Stimulated activated CD4-positive, alpha-beta T cell treated with anti-CD3 and anti-CD28 coated beads, Interleukin-2, amount 100 ng/mL, for 24 hours (primary cell): ENCODE measurements at places on chromosomes 12 and 14.

DNA sequence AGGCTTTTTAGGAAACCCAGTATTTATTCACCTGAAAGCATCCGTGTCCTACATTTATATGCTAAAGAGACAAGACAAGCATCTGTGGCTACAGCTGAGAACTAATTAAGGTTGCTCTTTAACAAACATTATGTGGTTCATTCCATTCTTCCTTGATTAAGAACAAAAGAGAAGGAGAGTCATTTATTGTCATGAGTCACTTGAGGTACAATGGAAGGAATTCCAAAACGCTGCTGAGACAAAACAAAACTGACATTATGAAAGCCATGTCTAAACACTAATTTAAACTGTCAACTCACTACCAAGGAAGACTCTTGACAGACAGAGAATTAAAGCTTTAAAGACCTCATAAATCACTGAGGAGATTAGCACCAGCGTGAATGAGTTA is 214.4 kb downstream of the BMP4 start:
- DNase-seq: no peak

- DNase-seq: no peak
These were observed 138.7 kb upstream of the DYRK2 start for GRCh38 chr12:67509666-67510386.

DNA sequence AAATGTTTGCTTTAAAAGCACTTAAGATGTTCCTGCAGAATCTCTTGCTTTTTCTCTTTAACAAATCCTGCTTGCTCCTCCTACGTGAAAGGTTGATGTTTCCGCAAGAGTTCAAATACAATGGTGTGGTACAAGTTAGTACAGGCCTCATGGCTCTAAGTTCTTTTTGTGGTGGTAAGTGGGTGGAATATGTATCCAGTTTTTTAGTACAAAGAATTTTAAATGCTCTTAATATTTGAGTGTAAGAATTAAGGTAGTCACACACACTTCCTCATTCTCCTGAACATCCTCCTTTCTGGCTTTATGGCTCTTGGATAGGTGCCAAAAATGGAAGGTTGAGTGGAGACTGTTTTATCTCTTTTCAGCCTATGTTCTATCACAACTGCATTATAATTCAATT is 1.8 kb downstream of the OTOGL start:
- DNase-seq: no peak

DNA sequence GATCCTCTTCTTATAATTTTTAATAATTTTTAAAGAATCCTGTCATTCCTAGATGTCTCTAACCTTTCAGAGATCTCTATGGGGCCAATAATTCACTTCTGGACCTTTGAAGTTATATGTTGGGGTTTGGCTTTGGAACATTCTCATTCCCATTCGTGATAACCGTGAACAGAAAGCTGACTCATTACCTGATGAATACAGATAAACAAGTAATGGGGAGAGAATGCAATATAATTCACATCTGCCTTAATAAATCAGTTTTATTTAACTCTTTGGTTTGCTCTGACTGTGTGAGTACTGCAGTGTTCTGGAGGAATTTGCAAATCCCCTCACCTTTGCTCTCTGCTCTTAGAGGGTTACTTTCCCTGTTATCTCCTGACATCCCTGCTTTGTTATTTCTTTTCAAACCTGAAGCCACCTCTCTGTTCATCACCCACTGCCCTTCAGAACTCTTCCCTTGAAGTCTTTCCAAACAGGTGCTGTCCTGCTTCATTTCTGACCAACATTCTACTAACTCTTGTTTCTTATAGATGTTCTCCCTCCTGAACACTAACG is 79.6 kb upstream of the SLC38A2 start:
- DNase-seq: no peak

- DNase-seq: no peak
These were observed 20.3 kb downstream of the SYNE3 start for GRCh38 chr14:95496111-95496681.

- no peak for DNase-seq
These were observed 6.2 kb downstream of the DENND5B start for GRCh38 chr12:31584782-31585181.

DNA sequence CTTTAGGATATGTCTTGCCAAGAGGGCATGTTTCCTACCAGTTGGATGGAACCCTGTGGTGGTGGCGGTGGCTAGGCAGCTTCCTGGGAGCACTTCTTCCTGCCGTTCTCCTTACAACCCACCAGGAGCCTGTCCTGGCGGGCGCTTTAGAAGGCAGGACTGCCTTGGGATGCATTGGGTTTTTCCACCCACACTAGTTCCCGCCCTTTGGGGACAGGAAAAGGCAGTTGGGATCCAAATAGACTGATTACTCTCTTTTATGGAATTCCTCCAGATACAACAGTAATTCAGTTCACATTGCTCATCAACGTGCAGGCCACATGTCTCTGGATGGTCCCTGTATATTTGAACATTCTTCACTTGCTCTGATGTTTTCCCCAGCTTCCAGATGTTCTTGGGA is 305.7 kb upstream of the SSTR1 start:
- no peak for DNase-seq

- DNase-seq: no peak
These were observed 8.9 kb downstream of the BICD1 start for GRCh38 chr12:32115404-32116104.

DNA sequence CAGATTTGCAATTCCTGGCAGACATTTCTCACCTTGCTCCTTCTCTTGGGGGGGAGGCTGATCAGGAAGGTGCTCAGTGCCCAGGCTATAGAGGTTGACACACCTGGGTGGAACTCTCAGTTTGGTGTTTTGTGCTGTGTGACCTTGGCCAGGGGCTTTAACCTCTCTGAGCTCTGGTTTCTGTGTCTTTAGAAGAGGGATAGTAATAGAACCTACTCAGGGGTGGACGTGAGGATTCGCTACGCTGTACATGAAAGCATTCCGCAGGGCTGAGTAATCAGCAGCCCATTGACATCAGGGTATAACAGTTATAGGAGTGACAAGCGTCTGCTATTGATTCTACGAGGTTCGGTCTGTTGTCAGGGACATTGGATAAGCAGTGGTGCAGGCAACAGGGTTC is 98.1 kb downstream of the PHETA1 start:
- DNase-seq: no peak

DNA sequence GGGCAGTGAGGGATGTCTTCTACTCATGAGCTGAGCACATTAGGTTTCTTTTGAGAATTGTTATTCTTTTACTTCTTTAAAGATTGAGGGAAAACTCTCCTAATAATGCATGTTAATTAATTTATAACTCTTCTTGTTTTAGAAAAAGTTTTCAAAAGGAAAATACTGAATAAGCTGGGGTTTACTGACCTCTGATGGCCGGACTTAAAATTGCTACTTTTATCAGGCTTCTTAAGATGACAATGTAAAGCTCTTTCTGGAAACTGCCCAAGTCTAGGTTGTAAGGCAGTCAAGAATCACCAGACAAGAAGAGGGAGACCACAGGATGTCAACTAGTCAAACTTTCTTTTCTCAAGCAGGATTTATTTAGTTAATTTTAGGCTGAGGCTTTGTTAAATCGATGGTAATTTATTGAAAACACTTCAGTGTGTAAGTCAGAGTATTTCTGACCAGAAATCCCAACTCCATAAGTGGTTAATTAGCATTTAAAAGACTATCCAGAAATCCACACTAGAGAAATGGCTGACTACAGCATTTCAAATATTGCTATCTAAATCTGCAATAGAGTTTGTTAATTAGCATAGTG is 82.1 kb downstream of the AVPR1A start:
- DNase-seq: no peak

GRCh38 chr12:130068741-130069140 is 93.5 kb upstream of the FZD10 start:
- DNase-seq: no peak

GRCh38 chr14:99718811-99719192 is 34.7 kb downstream of the CYP46A1 start:
- peak; percentile 4 for DNase-seq

DNA sequence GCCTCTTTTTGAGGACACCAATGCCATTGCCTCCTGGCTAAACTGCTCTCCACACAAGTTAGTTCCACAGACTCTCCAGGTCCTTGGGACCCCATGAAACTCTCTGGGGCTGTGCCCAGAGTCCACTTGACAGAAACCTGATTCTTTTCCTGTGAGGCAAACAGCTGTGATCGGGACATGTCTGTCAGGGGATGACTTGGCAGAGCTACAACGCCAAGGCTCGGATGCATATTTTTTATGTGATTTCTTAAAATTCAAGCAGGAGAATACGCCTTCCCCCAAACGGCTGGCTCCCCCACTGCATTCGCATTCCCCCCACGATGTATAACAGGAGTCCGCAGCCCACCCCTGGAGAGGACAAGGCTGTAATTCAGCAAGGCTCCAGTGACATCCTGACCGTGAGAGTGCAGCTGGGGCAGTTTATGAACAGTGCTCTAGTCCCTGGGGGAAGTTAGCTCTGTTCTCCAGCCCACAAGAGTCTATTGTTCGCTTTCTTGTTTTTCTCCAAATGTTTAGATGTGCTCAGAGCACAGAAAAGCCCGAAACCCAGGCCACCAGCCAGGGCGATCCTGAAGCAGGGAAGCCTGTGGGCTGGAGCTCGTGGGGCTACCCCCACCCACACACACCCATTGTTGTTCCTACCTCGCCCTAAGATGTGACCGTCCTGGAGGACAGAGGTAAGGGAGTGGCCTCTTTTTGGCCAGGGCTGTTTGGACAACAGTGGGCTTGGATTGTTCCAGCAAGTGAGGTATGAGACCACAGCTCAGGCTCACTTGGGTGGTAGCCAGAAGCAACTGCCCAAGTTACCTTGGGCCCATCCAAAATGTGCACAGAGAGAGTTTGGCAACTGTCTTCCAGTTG is 159.5 kb downstream of the ZFP36L1 start:
- no peak for DNase-seq

GRCh38 chr14:33488582-33488981 is 462.3 kb downstream of the EGLN3 start:
- DNase-seq: no peak

- no peak for DNase-seq
These were observed 164.6 kb downstream of the TMEM117 start for GRCh38 chr12:44000309-44000952.

DNA sequence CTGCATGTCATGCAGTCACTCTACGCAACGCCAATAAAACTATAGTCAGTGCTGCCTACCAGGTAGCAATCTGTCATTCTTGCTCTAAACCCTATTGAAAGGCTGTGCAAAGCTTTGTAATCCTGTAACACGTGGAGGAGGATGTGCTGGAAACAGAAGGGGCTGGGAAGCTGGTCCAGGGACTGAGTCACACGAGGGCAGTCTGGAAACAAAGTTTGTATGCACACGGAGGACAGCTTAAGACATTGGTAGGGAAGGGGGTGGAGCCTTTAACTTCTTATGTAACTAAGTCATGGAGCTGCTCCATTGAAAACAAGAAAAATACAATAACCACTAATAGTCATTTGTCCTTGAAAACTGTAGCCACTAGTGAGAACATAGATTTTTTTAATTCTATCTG is 128.0 kb downstream of the BCAT1 start:
- no peak for DNase-seq
